ENCODE measurements at places on chromosomes 4 and X. TPM values are rescaled to one million over a fixed set of nuclear protein-coding genes. Genes with fewer than 3 reads are reported as not detected.

DNA sequence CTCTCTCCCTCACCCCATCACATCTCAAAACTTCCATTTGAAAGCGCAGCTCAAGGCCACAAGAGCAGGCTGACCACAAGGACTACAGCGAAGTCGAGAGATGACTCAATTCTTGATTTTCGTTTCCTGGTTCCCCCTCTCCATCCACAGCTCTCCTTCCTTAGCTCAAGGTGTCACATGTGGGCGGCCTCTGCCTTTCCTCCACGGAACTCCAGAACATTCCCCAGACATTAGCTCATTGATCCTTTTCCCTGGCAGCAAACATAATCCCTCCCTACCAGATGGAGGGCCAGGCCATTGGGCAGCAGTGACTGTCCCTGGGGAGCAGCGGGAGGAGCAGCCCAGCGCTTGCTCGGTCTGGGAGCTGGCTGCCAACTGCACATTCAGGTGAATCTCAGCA is 56.3 kb downstream of the CCDC149 start:
- no peak for DNase-seq

GRCh38 chrX:134727363-134727762 is 69.1 kb upstream of the PLAC1 start:
- no peak for DNase-seq

DNA sequence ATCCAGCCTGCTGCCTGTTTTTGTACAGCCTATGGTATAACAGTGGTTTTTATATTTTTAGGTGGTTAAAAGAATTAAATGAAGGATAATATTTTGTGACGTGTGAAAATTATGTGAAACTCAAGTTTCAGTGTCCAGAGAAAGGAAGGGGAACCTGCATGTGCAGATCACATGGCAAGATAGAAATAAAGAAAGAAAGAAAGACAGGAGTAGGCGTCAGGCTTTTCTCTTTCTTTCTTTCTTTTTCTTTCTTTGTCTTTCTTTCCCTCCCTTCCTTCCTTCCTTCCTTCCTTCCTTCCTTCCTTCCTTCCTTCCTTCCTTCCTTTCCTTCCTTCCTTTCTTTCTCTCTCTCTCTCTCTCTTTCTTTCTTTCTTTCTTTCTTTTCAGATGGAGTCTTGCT is 42.0 kb upstream of the HUWE1 start:
- DNase-seq = no peak

DNA sequence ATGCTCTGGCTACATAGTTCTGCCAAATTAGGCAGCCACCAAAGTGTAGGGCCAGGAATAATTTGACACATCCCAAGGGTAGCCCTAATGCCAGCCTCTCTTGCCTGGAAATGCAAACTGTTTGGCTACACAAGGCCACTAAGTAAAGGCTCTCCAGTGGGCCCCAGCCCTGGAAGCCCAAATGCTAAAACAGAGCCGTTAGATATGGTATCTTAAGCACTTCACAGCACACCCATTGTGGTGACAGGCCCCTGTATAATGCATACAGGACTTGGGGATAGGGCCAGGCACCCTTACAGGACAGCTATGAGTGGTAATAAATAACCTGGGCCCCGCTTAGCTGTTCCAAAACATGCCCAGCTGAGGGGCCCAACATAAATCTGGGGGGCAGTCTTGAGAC is 623.9 kb downstream of the BCOR start:
- no peak for DNase-seq

DNA sequence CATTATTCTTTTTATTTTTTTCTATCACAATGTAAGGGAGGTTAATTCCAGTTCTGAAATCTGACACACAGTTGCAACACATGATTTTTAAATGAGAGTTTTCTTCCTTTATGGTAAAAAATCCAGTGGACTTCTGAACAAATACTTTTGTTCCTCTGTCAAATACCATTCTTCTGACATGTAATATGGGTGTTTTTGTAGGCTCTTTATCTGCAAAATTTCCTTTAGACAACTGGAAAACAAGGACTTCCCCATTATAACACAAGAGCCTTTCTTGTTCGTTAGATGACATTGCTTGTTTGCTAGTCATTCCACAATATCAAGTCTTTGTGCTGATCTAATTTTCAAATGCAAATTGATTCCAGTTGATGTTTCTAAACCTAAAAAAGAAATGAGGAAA is 7.7 kb downstream of the FANCB start:
- no peak for DNase-seq

The ADGRL3 gene
- 1.2 TPM for total RNA-seq

The ITM2A gene
- total RNA-seq = 22.5 TPM

The DCLK2 gene
- total RNA-seq = 0.29 TPM

The KCTD8 gene
- total RNA-seq = 2.8 TPM

The FAM184B gene
- total RNA-seq = 0.53 TPM
